ENCODE measurements at places on chromosomes 5 and 9.

DNA sequence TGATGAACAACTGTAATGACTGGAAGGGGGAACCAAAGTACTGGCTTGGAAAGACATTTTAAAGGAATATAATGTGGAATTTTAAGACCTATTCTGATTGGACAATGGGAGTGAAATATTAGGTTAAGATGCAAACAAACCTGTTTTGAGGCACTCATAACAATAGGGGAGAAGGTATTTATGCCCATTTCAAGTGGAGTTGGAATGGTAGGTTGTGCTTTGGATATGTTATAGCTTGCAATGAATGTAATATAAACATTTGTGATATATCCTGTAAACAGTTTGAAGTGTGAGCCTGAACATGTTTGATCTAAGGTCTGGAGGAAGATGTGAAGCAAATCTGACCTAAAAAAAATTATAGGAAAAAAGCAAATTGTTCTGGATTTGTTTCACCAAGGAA, 129.6 kb upstream of the GRHPR start:
- no peak for DNase-seq

DNA sequence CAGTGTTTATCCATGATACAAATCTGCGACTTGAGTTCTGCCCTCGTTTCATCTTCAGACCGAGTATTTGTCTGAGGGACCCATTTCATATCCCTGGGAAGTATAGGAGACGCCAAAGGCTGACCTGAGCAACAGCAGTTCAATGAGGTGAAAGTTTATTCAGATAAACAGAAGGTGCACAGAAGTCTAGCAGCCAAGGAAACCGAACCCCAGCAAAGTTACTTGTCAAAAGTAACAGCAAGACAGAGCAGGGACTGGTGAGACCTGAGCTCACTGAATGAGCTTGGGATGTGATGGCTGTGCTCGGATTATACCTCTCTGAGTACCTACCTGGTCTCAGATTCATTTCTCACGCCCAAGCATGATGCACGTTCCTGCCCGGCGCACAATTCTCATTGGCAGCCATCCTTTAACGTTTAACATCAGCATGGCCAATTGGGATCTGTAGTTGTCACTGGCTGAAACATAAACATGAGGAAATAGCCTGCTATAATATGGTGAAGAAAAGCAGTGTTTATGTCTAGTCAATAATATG, 599 bp downstream of the LYRM7 start:
- DNase-seq: no peak

DNA sequence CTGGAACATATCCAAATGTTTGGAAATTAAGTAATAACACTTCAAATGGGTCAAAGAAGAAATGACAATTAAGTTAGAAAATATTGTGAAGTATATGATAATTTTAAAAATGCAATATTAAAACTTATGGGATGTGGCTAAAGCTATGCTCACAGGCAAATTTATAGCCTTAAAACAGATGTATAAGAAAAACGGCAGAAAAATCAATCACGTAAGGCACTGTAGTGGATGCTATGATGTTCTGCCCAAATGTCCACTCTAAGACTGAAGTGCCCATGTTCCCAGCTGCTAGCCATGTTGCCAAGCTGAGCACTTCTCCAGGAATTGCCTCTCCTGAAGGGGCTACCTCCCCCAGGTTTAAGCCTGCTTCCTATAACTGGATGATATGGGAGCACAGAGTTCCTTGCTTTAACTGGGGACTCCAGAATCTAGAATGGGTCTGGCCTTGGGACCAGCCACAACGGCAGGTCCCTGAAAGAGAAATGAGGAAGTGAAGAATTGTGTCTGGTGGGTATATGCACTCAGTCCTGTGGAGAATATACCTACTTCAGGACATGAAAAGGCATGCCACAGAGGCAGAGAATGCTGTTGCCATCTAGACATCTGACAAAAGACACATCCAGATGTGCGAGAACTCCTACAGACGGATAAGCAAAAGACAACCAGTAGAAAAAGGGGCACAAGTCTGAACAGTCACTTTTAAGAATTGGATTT, 78.2 kb upstream of the RXRA start:
- DNase-seq: no peak

DNA sequence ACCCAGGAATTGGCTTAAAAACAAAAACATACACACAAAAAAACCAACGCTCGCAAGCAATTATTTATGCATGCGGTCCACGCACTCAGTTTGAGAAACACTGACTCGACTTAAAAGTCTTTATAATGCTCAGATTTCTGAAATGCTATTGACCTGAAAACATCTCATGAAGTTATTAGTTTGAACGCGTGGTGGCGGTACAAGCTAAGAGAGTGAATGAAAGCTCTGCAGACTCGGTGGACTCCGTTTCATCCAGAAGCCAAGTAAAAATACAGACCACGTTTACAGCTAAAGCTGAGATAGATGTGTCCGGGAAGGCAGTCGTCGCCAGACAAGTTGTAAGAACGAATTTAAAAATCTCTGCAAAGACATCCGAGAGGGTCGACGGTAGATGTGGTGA, at the start of gene PCDHB6:
PCDHB6 (plus strand) TSS at position 246 of the 400 bp plus-strand sequence. CDS start 201 bp downstream, outside the sequence.
- no peak for DNase-seq

DNA sequence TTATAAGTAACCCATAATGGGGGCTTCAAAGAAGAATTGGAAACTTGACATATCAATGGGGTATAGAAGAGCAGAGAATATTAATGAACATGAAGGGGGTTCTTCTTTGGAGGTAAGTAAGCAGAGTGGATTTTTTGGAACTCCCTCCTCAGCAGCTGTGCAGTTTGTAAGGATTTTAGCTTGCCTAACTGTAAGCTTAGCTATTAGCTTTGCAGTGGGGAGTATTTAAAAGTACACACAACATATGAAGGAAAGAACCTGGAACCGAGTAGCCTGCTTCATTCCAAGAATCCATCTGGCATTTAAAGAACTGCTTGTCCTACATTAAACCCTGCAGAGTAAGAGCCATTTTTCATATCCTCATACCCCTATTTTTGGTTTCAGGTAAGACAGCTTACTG, 2.2 kb upstream of the PBX3 start:
- DNase-seq: no peak

- DNase-seq: no peak
Observed at GRCh38 chr5:27316271-27316650, 277.9 kb upstream of the CDH9 start.

GRCh38 chr9:119477197-119477596, 108.0 kb upstream of the BRINP1 start:
- no peak for DNase-seq

Measured in stimulated activated CD8-positive, alpha-beta memory T cell treated with anti-CD3 and anti-CD28 coated beads, Interleukin-7, amount 100 ng/mL, for 24 hours (primary cell).